Right renal cortex interstitium (tissue), 3 donors: ENCODE measurements at places on chromosomes 3 and 15.

DNA sequence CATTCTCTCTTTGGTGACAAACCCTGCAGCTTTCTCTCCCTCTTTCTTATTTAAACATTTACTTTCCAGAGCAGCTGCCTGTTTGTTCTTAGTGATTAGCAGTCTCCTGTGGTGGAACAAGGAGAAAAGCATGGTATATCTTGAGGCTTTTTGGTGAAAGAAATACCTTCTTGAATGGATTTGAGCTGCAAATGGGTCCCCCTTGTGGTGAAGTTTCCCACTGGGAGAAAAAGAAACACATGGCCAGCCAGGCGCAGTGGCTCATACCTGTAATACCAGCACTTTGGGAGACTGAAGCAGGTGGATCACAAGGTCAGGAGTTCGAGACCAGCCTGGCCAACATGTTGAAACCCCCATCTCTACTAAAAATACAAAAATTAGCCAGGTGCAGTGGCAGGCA, 48.3 kb upstream of the ACP3 start:
- DNase-seq: no peak

DNA sequence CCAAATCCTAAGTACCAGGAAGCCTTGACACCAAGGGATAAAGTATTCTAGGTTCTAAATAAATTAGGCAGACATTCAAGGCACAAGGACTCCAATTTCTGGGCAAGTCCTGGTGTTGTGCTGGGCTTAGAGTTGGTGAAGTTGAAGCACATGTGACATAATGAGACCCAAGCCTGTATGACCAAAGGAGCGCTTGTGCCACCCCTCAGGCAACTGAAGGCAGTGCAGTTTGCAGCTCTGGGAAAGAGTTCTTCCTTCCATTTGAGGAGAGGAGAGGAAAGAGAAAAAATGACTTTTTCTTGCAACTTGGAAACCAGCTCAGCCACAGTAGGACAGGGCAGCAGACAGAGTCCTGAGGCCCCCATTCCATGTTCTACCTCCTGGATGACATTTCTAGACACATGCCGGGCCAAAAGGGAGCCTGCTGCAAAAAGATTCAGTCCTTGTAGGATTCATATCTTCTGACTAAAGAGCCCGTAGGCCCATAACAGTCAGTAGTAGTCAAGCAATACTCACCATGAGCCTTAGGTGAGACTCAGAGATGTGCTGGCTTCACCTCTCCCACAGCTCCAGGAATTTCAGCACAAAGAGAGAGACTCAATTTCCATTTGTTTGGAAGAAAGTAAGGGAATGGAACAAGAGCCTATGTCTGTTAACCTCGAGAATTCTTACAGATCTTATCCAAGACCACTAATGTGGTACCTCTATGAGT, 588.8 kb upstream of the BCHE start:
- DNase-seq: no peak

DNA sequence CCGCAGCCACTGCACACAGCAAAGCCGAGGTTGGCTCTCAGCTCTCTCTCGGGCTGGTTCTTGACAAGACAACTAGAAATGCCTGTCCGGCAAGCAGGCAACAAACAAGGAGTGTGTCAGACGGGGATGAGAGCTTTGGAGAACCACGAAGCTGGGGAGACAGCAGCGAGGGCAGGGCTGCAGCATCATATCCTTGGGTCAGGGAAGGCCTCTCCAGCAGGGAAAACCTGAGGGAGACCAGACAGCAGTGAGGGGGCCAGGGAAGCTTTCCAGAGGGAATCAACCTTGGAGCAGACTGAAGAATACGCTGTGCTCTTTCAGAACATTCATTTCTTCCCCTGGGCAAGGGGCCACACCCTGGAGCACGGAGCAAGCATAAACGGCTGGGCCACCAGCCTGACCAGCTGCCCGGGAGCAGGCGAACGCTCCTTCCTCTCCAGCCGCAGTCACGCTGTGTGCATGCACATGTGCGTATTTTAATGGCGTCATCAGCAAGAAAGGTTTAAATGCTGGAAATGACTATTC, 58.7 kb downstream of the CHSY1 start:
- DNase-seq: no peak

- no peak for DNase-seq
These were observed 49.7 kb upstream of the POMGNT2 start for GRCh38 chr3:43155464-43156121.

GRCh38 chr3:128343287-128344051, 123.2 kb downstream of the DNAJB8 start:
- no peak for DNase-seq

- no peak for DNase-seq
These were observed 336.4 kb upstream of the LRRFIP2 start for GRCh38 chr3:37510755-37511154.

DNA sequence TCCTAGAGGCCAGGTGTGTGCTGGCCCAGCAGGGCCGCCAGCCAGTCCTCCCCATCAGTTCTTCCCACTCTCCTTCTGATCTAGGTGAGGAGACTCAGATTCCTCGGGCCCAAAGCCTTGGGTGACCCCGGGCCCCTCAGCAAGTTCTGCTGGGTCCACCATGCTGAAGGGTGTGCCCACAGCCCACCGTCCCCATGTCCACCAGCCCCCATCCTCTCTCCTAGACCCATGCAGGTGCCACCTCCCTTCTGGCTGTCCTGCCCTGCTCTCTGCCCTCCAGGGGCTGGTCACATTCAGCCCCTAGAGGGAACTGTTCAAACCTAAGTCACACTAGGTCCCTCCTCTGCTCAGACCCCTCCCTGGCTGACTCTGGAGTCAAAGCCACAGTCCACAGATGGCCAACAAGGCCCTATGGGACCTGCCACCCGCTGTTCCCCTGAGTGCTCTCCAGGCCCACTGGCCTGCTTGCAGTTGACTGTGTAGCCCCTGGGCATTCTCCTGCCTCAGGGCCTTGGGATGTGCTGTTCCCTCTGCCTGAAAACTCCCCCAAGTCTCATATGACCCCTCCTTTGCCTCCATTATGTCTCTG, 878 bp upstream of the TLR9 start:
- no peak for DNase-seq
